Stimulated activated CD4-positive, alpha-beta T cell treated with anti-CD3 and anti-CD28 coated beads, Interleukin-2, amount 100 ng/mL, for 24 hours (primary cell): ENCODE measurements at places on chromosomes 12 and 14.

DNA sequence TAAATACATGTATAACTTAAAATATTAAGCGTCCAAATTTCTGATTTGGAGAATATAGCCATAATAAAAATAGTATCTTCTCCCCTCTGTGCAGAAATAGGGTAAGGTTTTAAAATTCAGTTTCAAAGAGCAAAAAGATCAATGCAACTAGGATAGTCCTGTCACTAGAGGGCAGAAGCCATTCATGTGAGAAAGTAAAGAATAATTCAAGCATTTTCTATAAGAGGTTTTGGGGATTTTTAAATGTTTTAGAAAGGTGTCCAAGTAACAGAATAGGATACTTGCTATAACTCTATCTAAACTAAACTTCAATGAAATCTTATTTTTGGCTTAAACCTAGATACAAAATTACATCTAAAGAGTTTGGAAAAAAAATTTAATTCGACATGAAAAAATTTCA, 50.3 kb downstream of the ADAMTS20 start:
- DNase-seq, result no peak

DNA sequence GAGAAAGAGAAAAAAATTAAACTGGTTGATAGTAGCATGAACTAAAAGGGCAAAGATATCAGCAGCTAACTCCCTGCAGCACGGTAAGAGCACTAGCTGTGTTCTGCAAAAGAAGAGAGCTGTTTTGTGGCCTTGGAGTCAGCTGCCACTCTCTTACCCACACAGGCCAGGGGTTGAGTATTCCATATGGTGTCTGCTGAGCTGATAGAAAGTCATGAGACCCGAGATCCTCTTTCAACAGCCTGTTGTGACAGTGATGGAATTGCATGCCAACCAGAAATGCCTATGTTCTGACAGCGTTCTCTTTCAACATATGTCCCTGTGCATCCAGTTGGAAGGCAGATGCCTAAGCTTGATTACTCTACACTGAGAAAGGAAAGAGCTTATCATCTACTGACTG, 39.9 kb downstream of the TMTC1 start:
- no peak for DNase-seq

- DNase-seq, result no peak
Measured at GRCh38 chr12:13099066-13099843, 4.2 kb downstream of the GSG1 start.

DNA sequence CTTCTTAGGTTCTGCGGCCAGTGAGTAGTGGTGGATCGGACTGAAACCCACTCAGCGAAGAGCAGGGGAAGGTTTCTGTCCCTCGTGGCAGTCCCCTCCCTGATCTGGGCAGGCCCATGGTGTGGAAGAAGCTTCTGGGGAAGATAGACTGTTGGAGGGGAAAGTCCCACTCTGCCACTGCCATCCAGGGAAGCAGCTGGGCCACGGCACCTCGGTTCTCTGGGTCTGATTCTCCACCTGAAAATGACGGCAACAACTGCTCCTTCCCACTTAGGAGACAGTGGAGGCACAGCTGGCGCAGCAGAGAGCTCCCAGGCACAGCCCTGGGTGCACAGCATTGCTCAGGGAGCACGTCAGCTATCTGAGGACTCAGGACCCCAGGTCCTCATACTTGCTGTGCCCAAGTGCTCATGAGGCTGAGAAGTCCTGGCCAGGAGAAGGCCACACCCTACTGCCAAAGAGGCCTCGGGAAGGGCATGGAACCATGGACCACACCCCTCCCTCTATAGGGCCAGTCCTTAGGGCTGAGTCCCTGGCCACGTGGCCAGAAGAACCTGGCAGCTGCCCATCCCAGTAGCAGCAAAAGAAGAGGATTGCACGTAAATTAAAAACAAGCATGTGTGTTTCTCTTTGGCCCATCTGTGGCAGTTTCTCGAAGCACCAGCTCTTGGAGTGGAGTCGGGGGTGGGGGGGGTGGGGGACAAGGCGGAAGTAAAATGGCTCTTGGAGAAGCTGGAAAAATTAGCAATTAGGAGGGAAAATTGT, 85.3 kb upstream of the BCL11B start:
- no peak for DNase-seq

DNA sequence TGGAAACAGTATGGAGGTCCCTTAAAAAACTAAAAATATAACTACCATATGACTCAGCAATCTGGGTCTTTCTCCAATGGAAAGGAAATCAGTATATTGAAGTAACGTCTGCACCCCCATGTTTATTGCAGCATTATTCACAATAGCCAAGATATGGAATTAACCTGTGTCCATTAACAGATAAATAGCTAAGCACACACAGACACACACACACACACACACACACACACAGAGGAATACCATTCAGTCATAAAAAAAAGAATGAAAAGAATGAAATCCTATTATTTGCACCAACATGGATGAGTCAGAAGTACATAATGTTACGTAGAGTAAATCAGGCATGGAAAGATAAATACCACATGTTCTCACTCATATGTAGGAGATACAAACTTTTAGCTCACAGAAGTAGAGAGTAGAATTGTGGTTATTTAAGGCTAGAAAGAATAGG, 4.7 kb downstream of the KLRK1 start:
- DNase-seq, result no peak
